Pancreas (tissue), 10 donors: ENCODE measurements at places on chromosomes 16 and 17. TPM values are rescaled to one million over a fixed set of nuclear protein-coding genes. Genes with fewer than 3 reads are reported as not detected.

SEZ6 gene
- 5.0 TPM for polyA plus RNA-seq

ASIC2 gene
- not detected for polyA plus RNA-seq

KAT8 gene
- 71.7 TPM for polyA plus RNA-seq

RPRML gene
- not detected for polyA plus RNA-seq

TEX19 gene
- not detected for polyA plus RNA-seq

COG4 gene
- 56.4 TPM for polyA plus RNA-seq

KRT24 gene
- polyA plus RNA-seq = not detected

BICDL2 gene
- polyA plus RNA-seq = 325 TPM

GAST gene
- not detected for polyA plus RNA-seq

RASD1 gene
- 40.6 TPM for polyA plus RNA-seq

DRC3 gene
- polyA plus RNA-seq = 19.3 TPM

MYH13 gene
- not detected for polyA plus RNA-seq

PDP2 gene
- polyA plus RNA-seq = 1.6 TPM

QRICH2 gene
- 9.2 TPM for polyA plus RNA-seq
